Kidney tubule cell (primary cell): ENCODE measurements at places on chromosomes 2 and 18.

GRCh38 chr2:70716131-70716743 lies 51.8 kb downstream of the ADD2 start:
- DNase-seq = no peak

- DNase-seq = no peak
These were observed 1150.0 kb downstream of the RPIA start for GRCh38 chr2:89841476-89841840.

DNA sequence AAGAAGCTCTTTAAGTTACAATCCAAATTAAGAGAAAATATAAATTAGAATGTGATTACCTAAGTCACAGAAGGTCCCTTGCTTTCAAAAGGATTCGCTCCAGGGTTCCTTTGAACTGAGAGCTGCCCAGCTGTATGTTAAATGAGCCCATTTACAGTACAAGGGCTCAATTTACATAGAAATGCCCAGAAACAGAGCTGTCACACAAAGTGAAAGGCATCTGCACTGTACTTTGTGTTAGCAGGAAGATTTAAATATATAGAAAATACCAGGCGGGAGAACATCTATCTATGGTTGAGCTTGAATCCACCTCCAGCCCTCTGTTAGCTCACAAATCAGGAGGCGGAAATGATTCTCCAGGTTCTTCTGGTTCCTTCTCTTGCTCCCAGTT lies 272.9 kb downstream of the PAX3 start:
- DNase-seq = no peak

- DNase-seq = no peak
These were observed 25.9 kb upstream of the ZEB2 start for GRCh38 chr2:144545787-144546186.

DNA sequence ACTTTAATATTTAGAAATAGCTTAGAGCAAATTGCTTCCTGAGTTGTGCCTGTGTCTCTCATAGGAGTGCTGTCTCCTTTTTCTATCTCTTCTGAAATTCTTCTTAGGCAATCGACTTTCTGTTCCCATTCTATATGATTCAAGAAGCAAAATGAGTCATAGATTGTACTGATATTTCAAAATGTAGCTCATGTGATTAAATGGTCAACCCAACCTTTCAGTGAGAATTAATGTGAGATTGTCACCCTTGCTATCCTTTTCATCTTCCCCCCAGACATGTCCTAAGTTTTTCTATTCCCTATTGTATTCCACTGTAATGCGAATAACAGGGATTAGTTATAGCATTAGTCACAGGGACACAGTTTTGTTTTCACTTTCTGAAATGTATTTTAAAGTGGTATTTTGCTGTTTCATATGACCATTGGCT lies 413.6 kb downstream of the THSD7B start:
- peak; percentile 35 for DNase-seq

GRCh38 chr18:71136487-71136886 lies 847.6 kb downstream of the SOCS6 start:
- DNase-seq = no peak

DNA sequence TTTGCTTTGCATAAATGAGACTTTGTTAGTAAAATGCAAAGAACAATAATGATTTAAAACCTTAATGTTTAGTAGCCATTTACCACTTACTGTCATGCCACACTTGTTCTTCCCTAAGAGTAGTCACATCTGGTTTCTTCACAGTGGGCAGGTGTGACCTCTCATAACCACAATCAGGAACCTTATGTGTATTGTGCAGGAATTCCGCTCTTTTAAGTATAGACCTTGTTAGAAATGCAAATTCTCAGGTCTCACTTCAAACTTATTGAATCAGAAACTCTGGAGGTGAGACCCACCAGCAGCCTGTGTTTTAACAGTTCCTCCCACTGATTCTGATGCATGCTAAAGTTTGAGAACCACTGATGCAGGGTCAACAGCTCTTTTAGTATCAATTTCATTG lies 518.8 kb upstream of the MEX3C start:
- DNase-seq = no peak

GRCh38 chr2:120764991-120765677 lies 29.5 kb downstream of the GLI2 start:
- no peak for DNase-seq

DNA sequence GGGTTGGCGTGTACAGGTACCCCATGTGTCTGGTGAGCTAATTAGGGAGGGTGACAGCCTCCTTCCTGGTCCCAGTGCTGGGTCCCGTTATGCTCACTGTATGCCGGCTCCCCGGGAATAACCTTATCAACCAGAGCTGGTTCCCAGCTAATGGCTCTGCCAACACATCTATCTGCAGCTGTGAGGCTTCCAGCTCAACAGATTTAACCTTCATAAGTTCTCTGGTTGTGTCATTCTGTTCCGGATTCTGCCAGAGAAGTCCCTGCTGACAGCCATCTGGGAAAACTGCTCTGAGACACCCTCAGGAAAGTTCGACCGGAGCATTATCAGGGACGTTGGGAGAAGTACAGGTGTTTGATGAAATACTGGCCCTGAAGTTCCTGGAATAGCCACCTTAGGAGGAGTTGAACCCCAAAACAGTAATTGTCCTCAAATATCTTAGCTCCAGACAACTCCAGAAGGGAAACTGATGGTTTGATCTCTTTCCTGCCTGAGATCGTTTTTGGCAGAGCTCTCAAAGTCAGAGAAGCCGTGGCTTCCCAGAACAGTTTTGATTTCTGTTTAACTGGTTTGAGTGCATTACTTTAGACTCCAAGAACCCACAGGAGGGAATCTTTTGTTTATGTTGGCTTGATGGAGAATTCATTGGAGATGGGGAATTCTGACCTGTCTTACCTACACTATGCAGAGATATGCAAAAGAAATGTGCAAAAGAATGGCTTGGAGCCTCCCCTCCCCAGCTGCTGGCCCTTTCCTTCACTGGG lies 39.4 kb upstream of the TXNDC2 start:
- no peak for DNase-seq

DNA sequence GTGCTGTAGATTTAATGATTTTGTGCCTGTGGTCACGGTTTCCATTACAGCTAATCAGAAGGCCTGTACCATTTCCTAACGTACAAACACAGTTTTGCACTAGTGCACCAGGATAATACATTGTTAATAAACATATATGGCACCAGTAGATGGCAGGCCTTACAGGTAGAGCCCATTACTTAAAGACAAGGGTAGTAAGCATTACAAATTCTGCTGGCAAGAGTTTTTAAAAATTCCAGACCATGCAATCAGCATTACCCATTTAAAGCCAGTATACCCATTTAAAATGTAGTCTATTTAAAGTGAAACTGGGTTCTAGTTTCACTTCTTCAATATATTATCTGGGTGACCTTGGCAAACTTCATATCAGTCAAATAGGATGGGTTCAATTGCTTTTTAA lies 224.2 kb downstream of the NUP35 start:
- no peak for DNase-seq

- DNase-seq = no peak
These were observed 248.6 kb downstream of the BCL2 start for GRCh38 chr18:63070767-63071502.

- no peak for DNase-seq
These were observed 67.5 kb downstream of the FASTKD2 start for GRCh38 chr2:206832873-206833272.

DNA sequence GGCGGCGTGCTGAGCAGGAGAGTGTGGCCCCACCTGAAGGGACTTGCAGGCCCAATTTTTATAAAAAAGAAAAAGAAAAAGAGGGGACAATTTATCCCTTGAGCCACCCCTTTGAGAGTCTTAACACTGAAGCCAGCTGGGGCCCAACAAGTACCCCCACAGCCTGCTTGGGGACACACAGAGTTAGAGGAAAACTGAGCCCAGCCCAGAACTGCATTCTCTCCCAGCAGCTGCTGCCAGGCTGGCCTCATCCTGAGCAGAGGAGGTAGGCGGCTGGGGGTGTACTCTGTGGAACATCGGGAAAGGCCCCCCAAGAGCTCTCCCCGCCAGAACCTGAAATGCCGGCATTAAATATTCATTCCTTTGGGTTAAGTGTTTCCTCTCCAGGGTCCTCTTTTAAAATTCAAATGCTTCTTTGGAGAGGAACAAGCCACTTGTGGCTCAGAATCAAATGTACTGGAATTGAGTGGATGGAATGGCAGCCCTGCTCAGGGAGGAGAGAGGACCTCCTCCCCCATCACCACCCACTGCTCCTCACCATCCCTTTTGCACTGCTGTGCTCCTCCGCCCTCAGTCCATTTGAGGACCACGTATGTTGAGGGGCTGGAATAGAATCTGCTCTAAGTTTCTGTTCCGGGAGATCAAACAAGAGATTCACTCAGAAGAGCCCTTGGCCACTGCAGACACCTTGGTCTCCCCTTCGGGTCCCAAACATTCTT lies 45.6 kb downstream of the C1QL2 start:
- no peak for DNase-seq

GRCh38 chr2:133508546-133509165 lies 59.6 kb downstream of the NCKAP5 start:
- DNase-seq = no peak

DNA sequence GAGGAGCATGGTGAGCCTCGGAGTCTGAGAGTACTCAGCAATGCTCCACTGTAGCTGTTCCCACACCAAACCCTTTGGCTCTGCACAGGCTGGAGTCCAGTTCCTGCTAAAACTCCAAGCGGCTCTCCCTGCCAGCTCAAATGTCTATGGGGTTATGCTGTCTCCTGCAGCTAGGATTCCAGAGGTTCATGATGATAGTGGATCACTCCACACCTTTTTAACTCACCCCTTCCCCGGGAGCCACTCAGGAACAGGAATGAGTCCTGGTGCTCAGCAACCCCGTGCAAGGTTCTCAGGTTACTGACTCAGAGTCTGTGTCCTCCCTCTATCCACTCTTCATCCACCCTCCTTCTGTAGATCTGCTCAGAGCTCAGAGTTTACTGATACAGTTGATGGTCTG lies 410.0 kb downstream of the CDH19 start:
- no peak for DNase-seq

GRCh38 chr2:73020657-73021370 lies 50.7 kb downstream of the SFXN5 start:
- peak; percentile 67 for DNase-seq

DNA sequence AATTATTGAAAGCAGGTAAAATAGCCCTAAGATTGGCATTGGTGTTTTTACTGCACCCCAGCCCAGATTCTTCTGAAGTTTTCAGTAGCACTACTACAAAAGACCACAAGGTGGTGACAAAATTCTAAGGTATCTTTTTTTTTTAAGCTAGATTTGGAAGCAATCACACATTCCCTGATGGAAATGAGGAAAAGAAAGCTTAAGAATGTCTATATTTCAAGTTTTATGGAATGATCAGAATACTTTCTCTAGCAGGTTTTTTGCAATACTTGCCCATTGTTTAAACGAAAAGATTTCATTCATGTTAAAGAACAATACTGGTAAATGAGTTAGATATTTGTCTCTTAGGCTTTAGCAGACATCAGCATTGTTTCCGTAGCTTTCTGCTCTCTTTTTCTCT lies 32.1 kb upstream of the ZNF638 start:
- peak; percentile 38 for DNase-seq

DNA sequence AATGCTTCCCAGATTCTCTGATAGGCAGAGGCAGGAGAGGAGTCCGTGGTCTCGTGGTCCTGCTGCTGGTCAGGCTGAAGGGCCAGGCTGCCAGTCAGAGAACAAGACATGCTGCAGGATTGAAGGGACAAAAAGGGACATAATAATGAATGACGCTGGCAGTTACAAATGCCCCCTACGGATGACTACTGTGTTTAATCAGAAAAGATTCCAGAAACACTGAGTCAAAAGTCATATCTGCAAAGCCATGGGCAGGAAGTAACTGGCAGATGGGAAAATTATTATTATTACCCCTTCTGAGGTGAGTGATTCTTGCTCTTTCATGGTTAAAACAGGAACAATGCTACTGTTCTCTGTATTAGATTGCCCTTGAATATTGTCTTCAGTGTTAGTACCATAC lies 19.0 kb downstream of the LCT start:
- no peak for DNase-seq

DNA sequence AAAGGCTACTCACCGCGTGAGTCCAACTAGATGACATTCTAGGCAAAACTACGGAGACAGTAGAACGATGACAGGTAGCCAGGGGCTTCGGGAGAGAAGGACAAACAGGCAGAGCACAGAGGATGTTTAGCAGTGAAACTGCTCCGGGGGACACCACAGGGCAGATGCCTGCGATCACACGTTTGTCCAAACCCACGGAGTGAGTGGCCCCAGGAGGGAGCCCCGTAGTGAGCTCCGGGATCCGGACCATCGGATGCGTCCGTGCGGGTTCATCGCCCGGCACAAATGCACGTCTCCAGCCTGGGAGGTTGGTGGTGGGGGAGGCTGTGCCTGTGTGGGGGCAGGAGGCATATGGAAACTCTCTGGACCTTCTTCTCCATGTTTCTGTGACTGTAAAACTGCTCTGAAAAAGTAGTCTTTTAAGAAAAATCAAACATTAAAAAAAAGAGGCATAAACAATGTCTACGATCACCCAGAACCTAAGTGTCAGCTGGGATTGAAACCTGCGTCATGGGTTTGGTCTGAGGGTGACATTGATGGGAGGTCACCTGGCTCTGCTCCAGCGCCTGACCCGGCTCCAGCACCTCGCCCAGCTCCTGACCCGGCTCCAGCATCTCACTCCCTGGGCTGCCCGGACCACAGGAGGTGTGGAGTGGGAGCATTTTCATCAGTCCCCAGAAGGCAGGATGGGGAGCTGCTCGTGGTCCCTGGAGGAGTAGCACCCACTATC lies 83.0 kb upstream of the CTDP1 start:
- no peak for DNase-seq

DNA sequence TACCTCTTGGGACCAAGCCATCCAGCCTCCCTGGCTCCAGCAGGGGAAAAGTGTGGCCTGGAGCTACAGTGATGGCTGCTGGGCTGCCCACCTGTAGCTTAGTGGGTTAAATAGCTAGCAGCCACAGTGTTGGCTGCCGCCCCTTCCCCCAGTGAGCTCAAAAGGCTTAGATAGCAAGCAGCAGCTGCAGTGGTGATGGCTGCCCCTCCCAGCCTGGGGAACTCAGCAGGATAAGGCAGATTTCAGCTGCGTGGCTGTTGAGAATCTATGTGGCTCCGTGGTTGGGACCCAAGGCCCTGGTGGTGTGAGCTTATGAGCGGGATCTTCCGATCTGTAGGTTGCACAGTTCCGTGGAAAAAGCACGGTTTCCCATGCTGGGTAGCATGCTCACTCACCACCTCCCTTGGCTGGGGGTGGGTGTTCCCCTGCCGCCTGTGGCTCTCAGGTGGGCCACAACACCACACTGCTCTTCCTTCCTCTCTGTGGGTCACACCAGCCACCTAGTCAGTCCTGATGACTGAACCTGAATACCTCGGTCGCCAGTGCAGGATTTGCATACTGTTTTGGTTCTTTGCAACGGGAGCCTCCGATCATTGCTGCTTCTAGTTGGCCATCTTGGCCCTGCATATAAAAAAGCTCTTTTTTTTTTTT lies 946.5 kb upstream of the FAM98A start:
- no peak for DNase-seq
